DMS79 treated with DMSO at 0.1 percent for 48 hours (cell line): ENCODE measurements at places on chromosomes 2 and 18.

GRCh38 chr18:12857215-12857905 is 26.7 kb downstream of the PTPN2 start:
- DNase-seq, result peak; percentile 19

DNA sequence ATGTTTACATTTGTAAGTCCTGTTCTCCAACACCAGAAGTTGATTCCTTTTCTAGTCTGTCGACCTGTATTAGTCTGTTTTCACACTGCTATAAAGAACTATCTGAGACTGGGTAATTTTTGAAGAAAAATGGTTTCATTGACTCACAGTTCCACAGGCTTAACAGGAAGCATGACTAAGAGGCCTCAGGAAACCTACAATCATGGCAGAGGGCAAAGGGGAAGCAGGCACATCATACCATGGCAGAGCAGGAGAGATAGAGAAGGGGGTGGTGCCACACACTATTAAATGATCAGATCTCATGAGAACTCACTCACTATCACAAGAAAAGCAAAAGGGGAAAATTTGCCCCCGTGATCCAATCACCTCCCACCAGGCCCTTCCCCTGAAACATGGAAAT is 112.8 kb upstream of the MAP3K20 start:
- DNase-seq, result no peak

DNA sequence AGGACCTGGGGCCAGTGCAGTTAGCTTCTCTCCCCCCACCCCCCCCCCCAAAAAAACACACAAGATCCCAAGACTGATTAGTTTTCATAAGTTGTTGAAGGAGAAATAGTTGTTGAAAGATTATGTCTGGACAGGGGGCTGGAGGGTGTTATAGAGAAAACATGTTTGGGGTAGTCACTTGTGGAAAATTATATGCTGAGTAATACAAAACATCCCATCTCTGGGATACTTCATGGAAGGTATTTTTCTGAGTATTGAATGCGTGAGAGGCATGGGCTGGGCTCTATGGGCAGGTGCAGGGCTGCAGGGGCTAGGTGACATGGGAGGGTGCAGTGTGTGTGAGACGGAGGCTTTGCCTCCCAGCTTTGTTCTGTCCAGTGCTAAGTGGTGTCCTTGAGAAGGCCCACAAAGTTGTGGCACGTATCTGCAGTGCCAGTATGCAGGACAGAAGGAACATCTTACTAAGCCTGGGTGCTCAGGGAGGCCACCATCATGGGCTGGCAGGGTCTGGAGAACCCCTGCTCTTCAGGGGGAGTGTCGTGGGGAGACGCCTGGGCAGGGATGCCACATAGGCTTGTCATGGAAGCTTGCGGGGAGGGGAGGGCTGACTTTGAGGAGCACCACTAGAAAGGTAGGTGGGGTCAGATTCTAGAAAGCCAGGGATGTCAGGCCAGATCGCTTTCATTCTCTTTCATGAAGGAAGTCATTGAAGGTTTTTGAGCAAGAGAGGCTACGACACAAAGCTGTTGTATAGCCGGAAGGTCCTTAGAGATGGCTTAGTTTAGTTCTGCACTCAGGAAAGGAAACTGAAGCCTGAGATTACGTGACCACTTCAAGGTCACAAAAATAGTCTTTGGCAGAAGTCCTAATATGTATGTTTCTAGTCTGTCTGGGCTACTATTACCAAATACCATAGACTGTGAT is 232.0 kb downstream of the LDLRAD4 start:
- no peak for DNase-seq

- DNase-seq, result no peak
Observed at GRCh38 chr2:205293559-205293958, 388.7 kb upstream of the NRP2 start.

DNA sequence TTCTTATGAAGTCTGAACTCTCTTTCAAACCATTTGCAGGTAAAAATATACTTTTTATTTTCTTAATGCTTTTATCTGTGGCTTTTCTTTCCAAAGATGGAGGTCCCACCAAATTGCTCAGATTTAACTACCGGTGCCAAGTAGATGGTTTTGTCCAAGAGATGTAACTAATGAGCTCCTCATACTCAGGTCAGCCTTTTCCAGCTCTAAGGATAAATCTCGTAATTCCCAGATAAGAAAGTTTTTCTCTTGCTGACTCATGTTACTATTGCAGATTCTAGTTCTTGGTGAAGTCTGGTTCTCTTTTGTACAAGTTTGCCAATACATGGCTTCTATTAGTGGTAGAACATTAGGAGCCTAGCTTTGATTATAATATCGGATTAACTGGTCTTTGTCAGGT is 550.8 kb upstream of the ZNF804A start:
- no peak for DNase-seq

DNA sequence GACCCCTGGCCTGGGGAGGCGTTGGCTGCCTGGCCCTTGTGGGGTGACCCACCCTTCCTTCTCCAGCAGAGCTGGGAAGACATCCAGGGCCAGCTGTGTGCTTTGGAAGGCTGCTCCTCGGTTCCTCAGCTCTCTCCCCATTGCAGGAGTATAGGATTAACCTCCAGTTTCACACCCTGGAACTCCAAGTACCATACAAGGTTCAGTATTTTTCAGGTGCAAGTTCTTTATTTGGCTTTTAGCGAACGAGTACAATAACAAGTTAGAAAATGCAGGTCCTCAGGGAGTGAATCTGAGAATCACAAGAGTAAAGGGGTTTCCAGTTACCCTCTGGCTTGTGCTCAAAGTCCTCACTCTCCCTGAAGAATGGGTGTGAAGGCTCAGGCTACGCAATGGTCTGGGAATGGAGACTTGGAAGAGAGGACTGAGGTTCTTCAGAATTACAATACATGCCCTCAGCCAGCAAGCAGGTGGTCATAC is 101.2 kb downstream of the APOB start:
- DNase-seq, result no peak

- DNase-seq, result no peak
Observed at GRCh38 chr2:7011356-7012083, 94.3 kb downstream of the RNF144A start.

DNA sequence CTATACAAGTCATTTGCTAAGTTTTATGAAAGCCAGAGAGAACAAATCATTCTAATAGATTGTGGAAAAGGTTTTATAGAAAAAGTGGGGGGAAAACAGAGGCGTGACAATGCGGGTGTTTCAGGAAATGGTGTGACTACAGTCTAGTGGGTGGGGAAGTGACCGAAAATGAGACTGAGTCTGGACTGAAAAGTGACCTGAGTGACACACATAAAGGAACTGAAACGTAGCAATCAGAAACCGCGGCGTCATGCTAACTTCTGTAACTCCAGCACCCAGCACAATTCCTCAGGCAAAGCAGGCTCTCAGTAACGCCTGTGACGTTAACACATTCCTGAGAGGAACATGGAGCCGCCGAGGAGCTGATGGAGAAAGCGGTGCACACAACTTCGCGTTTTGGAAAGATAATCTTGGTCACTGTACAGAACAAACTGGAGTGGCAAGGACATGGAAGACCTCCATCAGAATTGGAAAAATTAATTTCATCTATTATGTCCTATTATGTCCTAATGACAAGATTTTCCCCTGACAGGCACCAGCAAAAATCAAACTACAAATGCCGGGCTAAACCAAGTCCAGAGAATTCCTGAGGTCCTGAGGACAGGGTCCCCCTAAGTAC is 1.4 kb upstream of the CD226 start:
- DNase-seq, result no peak

- no peak for DNase-seq
Observed at GRCh38 chr2:6913415-6914157, 3.6 kb upstream of the RNF144A start.

DNA sequence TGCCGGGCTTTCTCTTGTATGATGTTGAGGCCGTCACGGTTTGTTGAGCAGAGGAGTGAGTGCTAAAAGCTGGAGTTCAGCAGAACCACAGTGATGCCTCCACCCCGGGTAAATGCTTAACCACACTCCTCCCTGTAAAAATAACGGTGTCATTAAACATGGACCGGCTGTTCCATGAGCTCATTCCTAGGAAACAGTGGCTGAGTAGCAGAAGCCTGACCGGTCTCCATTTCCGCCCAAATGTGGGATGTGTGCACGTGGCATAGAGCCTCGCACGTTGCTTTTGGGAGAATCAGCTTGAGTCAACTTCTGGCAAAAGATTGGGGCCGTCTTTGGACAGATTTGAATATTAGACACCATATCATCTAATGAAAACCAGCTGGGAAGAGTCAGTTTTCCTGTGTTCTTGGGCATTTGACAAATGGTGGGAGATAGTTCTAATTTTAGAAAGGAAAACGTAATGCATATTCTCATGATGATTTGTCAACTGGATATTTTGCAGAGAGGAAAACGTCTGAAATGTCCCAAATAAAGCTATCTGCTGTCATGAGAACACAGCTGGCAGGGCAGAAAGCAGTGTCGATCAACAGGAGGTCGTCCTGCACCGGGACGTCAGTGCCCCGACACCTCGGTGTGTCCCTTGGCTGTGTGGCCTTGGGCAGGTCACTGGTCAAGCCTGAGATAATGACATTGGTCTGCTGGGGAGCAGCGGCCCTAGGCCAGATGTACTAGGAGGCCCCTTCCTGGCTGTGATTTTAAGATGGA is 42.4 kb downstream of the LRRFIP1 start:
- DNase-seq, result peak; percentile 95
